ENCODE measurements at places on chromosomes 7 and 10.
A peak's percentile ranks its signal among the peaks of the same experiment; 100 is the strongest.

GRCh38 chr7:159179241-159179640 lies 34.6 kb upstream of the VIPR2 start:
- DNase-seq: no peak

DNA sequence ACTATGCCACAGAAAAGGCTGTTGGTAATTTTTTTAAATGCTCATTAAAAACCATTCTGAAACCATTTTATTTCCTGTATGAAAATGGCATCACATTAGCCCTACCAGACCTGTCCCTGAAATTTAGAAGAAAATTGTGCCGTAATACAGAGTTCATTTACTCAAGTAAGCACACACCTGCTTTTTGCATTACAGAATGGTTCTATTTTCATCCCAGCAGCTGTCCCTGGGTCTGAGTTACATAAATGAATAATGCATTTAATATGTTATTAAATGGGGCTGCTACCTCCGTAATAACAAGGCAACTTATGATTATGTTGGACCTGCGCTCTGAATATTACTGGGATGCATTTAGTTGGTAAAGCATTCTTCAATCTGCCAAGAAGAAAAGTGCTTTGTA lies 508.9 kb downstream of the SORCS1 start:
- DNase-seq: no peak

DNA sequence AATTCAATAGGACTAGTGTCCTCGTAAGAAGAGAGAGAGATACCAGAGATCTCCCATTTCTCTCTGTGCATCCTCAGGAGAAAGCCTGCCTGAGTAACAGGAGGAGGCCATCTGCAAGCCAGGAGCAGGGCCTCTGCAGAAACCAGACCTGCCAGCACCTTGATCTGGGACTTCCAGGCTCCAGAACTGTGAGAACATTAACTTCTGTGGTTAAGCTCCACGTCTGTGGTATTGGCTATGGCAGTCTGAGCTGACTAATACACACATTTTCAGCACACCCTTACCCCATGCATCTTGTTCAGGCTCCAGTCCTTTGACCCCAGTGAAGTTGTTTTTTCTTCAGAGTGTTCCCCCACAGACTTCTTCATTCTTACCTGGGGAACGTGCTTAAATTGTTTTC lies 3.1 kb upstream of the CRTAC1 start:
- no peak for DNase-seq

DNA sequence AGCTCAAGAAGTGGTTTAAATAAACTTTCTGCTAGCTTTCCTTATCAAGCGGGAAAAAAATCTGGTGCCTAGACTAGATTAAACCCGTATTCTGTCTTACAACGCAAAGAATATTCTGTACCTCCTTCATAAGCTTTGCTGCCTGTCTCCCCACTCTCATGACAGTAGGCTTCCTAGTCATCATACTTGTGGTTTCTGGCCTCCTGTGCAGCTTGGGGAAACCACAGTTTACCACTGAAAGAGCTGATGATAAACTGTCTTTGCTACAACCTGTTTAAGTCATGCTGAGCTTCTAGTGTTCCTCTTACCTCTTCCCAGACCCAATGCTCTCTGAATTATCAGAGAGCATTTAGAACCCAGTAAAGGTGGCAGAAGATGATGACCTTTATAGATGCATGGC lies 55.0 kb downstream of the PODXL start:
- DNase-seq: peak; percentile 46

DNA sequence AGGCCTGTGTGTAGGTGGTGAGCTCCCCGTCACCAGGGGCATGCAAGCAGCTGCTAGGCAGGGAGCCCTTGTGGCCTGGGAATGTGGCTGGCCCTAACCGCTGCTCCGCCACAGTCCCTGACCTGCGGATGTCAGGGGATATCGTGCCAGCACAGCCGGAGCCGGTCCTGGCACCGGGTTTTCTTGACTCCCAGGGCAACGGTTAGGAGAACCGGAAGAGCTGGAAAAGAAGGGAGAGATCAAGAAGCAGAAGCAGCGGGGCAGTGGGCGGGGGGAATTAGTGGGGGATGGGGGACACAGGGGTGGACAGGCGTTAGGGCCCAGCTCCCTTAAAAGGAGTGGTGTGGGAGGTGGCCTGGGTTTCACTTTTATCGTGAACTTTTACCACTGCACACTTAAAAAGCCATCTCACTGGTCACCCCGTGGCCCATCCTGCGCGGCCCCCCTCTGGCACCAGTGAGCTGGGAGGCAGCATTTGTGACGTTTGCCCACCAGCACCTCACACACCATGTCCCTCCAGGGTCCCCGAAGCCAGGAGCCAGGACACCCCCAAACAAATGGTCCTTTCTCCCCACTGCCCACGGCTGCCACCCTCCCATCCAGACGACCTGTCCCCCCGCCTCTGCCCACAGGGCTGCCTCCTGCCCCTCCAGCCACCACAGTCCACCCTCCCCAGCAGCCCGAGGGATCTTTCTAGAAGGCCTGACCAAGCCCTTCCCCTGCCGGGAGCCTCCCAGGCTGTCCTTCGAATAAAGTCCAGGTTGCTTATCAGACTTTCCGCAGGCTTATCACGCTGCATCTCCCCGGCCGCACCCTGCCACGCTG lies 1.8 kb upstream of the MICALL2 start:
- no peak for DNase-seq

DNA sequence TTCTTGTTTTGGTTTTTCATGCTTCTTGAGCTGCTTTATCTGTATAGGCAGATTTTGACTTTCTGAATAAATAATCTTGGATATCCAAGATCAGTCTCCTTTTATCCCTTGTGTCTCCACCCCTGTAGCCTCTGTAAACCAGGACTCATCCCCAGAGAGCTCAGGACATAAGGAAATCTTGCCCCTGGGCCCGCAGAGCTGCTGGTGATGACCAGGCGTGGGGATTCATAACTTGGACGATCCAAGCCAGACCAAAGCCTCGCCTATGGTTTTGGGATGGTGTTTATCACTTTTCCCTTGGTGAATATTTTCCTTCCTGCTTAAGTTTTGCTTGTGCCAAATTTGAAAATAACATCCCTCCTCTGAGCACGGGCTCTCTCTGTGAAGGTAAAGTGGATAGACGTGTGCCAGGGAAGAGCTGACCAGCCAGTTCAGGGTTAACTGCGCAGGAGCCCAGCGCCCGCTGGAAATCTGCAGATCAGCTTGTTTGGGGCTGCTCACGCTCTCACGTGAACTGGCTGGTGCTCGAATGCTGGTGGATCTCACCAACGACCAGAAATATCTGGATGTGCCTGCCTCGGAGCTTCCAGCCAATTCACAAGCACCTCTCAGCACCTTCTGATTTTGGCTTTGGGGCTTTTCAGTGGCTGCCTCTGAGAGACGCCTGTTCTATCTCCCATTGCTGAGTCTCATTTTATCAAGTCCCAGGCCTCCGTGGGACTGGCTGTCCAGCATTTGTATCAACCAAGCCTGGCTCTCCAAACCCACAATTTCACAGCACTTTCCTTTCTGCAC lies 132.1 kb upstream of the BTBD16 start:
- no peak for DNase-seq

DNA sequence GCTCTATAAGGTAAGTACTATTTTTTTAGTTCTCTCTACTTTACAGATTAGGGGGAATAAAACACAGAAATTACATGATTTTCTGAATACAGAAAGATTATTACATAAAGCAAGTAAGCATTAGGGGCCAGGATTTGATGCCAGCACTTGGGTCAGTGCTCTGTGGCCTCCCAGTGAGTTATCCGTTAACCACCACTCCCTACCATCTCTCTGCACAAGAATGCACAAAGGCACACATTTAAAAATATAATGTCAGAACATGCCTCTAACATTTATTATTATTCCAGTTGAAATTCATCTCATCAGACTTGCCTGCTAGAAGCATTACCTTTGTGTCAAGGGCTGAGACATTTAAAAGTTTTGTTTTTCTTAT lies 59.0 kb downstream of the MET start:
- no peak for DNase-seq

DNA sequence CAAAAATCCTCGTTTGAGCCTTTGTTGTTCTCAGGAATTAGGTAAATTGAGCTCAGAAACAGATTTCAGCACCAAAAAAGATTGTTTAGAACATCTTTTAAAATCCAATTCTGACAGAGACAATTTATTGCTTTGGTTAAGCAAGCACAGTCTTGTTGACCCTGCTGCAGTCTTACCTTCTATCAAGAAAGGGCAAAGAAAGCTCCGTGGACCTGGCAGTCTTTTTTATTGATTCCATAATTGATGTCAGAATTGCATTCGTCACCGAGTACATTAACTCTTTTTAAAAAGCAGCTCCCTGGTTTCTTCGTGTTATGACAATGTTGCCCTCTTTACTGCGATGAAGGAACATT lies 334.8 kb downstream of the FGFR2 start:
- no peak for DNase-seq

- no peak for DNase-seq
Measured at GRCh38 chr10:33381451-33382215, 47.2 kb upstream of the NRP1 start.

DNA sequence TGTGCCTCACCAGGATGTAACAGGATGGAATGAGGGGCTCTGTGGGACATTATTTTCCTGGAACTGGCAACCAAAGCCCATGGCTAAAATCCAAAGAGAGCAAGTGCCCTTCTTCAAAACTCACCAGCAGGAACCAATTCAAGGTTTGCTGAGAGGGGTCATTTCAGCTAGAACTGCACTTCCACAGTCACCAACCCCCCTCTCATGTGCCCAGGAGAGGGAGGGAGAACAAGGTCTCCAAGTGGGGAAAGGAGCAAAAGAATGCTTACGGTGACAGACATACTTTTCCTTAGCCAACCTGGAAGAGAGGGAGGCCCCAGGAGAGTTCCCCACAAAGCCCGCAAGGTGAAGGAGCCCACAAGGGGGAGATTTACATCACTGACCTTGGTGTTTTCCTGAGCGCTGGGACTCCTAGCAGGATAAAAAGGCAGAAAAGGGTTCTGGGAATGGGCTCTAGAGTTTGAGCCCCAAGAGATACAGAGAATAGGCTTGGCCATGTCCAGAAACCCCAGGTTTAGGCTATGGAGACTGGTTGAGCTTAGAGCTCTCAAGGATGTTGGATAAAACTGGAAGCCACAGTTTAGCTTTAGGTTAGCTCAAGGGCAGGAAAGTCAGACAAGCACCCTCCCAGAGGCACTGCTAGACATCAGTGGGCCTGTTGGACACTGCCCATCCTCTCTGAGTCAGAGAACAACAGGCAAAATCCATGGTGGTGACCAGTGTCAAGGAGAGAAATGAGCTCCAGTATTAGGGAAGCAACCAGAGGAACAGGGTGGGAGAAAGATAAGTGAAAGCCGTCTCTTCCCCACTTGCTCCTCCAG lies 63.9 kb upstream of the GHITM start:
- DNase-seq: no peak

- no peak for DNase-seq
Measured at GRCh38 chr7:11427686-11428273, 404.2 kb downstream of the THSD7A start.

- no peak for DNase-seq
Measured at GRCh38 chr7:116752305-116753074, 80.5 kb downstream of the MET start.

DNA sequence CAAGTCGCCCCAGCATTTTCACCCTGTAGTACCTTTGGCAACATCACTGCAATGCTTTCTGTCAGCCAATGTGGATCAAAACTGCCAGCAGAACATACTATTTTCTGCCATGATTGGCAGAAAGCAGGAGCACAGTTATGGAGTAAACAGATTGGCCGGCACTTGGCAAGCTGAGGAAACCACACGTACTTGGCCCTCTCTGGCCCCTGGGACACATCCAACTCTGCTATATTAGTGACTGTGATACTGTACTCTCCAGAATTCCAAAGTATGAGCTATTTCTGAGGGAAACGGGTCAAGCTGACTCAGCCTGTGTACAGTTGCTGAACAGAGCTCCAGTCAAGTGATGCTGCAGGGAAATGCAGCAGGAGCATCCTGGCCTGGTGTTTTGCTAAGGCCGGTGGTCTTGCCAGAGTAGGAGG lies 39.8 kb upstream of the LANCL2 start:
- no peak for DNase-seq

DNA sequence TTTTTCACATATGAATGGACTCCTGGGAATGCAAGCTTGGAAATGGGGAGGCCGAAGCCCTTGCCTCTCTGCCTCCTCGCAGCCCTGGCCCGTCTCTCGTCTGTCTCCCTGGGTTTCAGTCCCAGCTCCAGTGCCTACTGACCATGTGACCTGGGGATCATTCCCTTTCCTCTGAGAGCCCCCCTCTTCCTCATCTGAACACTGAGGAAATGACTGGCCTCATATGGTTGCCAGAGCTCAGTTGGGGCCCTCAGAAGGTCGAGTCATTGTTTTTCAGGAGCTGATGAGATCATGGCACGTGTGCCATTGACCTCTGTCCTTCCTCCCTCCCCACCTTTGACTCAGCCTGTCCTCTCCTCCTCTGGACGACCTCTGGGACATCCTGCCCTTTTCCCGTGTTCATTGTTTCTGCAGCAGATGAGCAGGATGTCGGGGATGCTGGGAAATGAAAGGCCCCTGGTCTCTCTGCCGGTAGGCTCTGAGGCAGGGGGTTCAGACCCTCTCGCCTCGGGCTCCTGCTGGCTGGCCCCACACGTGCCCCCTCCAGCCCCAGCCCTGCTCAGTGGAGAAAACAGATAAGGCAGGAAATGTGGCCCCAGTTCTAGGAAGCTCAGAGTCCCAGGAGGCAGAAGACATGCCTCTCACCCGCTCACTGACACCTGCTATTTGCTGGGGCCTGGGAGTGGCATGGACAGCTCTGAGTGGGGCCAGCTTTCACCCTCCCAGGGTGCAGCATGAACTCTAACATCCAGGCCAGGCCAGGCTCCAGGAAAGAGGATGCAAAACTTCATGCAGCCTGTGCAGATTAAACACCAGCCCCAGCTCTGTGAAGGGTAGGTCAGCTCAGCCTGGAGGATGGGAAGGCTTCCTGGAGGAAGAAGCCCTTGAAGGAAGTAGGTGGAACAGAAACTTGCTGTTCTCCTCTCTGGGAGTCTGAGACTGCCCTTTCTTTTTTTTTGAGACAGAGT lies 8.3 kb upstream of the PPP1R35 start:
- no peak for DNase-seq

DNA sequence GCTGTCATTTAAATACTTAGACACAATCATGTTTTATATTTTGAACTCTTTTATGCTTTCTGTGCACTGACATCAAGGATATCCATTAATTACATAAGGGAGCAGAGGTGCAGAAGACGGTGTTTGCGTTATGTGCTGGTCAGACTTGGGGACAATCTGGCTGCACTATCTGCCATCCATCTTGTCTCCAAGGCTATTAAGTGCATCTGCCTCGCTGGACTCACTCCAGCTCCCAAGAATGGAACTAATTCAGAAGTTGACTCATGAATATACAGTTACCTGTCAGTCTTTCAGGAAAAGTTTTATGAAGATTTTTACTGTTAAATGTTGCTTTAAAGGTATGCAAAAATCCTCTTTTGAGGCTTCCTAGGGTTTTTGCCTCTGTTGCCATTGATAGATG lies 391.0 kb downstream of the SUGCT start:
- no peak for DNase-seq

- DNase-seq: no peak
Measured at GRCh38 chr7:3164380-3164792, 120.7 kb upstream of the CARD11 start.

GRCh38 chr7:153934048-153934447 lies 118.2 kb upstream of the DPP6 start:
- DNase-seq: no peak

Measured in stimulated activated CD4-positive, alpha-beta T cell treated with anti-CD3 and anti-CD28 coated beads, Interleukin-2, amount 100 ng/mL, for 24 hours (primary cell).